ENCODE measurements at places on chromosomes 1 and 21.

DNA sequence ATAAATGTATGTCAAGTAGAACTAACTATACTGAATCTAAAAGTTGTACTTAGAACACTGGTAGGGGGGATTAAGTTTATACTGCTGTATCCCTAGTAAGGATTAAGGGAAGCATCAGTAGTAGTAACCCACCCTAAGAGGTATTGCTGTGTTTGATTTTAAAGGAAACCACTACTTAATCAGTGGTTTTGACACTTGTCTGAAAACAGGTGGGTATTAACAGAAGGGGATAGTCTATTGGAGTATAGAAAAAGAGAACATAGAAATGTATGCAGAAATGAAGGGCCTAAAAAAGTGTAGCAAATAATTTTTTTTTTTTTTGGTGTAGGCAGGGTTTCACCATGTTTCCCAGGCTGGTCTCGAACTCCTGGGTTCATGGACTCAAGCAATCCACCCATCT is 2.2 kb downstream of the MIGA1 start:
- DNase-seq, result no peak

DNA sequence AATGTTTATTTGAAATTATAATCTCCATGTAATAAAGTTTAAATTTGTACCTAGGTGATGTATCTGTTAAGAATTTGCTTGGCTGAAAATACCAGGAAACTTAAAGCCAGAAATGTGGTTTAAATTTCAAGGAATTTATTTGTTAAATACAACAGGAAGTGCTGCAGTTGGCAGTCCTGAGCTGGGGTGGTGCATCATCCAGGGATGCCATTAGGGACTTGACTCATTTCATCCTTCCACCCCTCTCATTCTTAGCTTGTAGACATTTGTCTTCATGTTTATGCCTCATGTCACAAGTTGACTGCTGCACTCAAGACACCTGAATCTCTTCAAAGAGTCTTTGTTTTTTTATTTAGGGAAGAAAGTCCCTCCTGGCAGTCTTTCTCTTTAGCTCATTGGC is 175.9 kb downstream of the LHX8 start:
- no peak for DNase-seq

GRCh38 chr1:184620469-184620868 is 134.2 kb downstream of the EDEM3 start:
- DNase-seq, result no peak

DNA sequence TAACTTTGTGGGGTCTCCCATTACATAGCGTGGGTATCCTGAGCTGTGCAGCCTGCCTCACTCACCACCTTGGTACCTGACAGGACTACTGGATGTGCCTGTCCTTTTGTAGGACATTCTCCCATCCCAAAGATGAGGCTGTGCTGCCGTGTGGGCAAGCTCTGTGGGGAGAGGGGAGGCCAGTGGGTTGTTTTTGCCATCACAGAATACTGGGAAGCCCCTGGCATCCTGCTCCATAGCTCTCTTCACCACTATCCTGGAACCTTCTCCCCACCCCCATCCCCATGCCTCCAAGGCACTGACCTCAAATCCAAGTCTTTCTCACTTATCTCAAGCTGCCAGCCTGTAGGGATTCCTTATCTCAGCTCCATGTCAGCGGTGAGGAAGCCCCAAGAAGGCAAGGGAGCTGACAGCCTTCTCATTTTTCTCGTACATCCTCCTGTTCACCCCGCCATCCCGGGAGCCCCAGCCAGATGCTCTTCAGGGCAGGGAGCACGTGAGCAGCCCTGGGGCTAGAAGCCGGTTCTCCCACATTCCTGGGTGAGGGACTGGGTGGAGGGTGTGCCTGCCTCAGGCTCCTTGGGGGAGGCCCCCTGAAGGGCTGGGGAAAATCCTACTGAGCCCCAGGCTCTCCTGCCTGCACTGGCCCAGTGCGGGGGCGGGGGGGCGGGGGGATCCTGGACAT is 2.4 kb upstream of the ELF3 start:
- DNase-seq, result no peak

DNA sequence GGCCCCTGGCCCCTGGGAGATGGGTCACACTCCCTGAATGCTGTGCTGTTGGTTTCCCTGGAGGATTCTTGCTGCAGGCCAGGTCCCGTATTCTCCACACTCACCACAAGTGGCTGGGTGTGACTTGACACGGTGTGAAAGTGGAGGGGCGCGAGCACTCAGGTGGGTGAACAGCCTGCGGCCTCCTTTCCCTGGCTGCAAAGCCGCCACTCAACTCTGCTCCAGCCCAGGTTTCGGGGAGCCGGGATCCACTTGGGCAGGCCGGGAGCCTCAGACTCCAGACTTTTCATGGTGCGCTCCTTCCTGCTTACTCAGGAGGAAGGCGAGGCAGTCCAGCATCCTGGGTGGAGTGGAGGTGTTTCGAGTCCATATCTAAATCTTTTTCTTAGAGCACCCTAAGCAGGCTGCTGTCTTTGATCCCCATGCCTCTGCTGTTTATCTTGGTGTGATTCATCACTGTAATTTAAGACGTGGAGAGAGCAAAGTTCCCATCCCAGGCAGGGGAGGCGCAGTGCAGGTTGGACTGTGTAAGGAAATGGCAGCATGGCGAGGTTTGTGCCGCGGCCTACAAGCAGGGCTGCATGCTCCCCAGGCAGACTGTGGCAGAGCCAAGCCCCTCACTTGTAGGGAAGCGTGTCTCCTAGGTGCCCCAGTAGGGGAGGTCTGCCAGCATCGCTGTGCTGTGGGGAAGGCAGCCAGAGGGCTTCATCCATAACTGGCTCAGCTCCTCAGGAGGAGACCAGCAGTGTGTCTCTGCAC is 29.6 kb downstream of the VANGL1 start:
- no peak for DNase-seq

DNA sequence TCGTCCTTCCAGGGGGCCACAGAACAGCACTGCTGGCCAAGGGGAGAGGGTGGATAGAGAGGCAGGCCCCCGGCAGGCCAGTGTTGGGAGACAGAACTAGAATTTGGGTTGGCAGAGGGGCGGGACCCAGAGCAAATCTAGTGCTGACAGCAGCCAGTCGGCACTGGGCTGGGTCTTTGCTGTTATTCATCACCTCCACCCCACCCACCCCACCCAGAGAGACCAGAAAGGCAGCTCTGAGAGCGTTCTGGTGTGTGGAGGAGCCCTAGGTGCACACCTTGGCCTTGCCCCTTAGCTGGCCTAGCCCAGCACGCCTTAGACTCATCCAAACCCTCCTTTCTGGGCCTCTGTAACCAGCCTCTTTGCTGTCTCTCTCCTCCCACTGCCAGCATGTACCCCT is 6.4 kb upstream of the PKP1 start:
- no peak for DNase-seq

- no peak for DNase-seq
These were observed 46.1 kb upstream of the HTR1D start for GRCh38 chr1:23263380-23263887.

All from bone marrow (tissue), 2 donors.